Hair follicular keratinocyte (primary cell): ENCODE measurements at places on chromosomes 4 and X. TPM values are rescaled to one million over a fixed set of nuclear protein-coding genes. Genes with fewer than 3 reads are reported as not detected.

MCUB gene
- 70.4 and 82.0 TPM in 2 replicates for total RNA-seq

BEX1 gene
- total RNA-seq: 0.31 and 4.8 TPM in 2 replicates

GAB3 gene
- total RNA-seq: 0.11 and 0.31 TPM in 2 replicates

LRCH2 gene
- 0.04 TPM in 1 of 2 replicates, not detected in the other for total RNA-seq

TMEM35A gene
- not detected in 2 replicates for total RNA-seq

SH3D19 gene
- total RNA-seq: 25.2 and 26.5 TPM in 2 replicates

PTPN13 gene
- 40.0 and 48.6 TPM in 2 replicates for total RNA-seq

GSX2 gene
- not detected in 2 replicates for total RNA-seq

SPANXN1 gene
- total RNA-seq: not detected in 2 replicates

GLOD5 gene
- not detected in 2 replicates for total RNA-seq

IL21 gene
- total RNA-seq: not detected in 2 replicates

TRAM1L1 gene
- total RNA-seq: 0.68 and 1.2 TPM in 2 replicates

TNIP2 gene
- 57.9 and 60.1 TPM in 2 replicates for total RNA-seq

IQCM gene
- not detected in 2 replicates for total RNA-seq

NONO gene
- 232 and 281 TPM in 2 replicates for total RNA-seq

ATP6AP1 gene
- total RNA-seq: 23.0 and 31.1 TPM in 2 replicates

ITIH6 gene
- not detected in 2 replicates for total RNA-seq

MAOB gene
- total RNA-seq: not detected in 2 replicates

COL4A5 gene
- total RNA-seq: 33.2 and 66.1 TPM in 2 replicates

TLR3 gene
- 0.84 and 1.6 TPM in 2 replicates for total RNA-seq

TXK gene
- not detected in 2 replicates for total RNA-seq

FOXR2 gene
- not detected in 2 replicates for total RNA-seq

SHISA3 gene
- total RNA-seq: not detected in 2 replicates

TRIM60 gene
- total RNA-seq: not detected in 2 replicates

GPRASP2 gene
- 4.5 and 6.0 TPM in 2 replicates for total RNA-seq

OCRL gene
- 9.2 and 14.9 TPM in 2 replicates for total RNA-seq

UGT2B10 gene
- not detected in 2 replicates for total RNA-seq
